ENCODE measurements at places on chromosomes 6 and 20.

GRCh38 chr20:9280666-9281065 is 211.8 kb downstream of the PLCB4 start:
- no peak for DNase-seq

GRCh38 chr20:36957875-36958667 is 6.6 kb upstream of the SAMHD1 start:
- no peak for DNase-seq

- peak; percentile 15 for DNase-seq
These were observed 382.4 kb upstream of the ADGRB3 start for GRCh38 chr6:68252632-68253031.

DNA sequence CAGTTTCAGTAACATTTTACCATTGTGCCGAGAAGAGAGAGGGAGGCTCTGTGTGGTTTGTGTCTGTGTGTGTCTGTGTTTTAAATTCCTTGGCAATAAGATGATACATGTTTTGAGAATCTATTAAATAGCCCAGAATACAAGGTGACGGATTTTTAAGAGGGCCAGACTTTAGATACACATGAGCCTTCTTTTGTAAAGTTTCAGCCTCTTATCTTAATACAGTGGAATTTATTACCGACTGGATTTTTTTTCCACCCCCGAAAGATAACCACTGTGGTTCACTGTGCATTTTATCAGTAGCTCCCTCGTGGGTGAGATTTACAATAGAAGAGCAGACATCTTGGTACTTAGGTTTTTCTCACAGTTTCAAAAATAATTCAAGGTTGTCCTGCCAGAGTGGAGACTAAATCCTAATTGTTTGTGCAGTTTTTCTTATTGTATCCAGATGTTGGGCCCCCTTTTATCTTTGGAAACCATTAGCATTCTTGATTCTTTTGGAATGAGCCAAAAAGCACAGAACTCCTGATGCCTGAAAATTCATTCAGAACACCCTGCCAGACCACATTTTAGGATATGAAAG is 49.9 kb downstream of the STK4 start:
- no peak for DNase-seq

DNA sequence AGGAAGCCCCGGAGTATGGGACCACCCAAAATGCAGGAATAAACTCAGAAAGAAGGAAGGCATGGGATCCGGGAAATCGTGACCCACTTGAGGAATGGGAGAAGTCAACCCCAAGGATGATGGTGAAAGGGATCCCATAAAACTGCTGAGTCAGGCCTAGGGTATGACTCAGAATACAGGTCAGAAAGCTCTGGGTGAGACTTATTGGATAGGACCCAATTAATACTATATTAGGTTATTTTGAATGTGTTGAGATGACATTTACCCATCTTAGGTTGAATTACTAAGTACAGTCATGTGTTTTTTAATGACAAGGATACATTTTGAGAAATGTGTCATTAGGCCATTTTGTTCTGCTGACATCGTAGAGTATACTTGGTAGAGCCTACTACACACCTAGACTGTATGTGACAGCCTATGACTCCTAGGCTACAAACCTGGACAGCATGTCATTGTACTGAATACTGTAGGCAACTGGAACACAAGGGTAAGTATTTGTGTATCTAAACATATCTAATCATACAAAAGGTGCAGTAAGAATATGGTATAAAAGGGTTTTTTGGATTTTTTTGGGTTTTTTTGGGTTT is 17.1 kb upstream of the HIVEP1 start:
- DNase-seq: no peak

DNA sequence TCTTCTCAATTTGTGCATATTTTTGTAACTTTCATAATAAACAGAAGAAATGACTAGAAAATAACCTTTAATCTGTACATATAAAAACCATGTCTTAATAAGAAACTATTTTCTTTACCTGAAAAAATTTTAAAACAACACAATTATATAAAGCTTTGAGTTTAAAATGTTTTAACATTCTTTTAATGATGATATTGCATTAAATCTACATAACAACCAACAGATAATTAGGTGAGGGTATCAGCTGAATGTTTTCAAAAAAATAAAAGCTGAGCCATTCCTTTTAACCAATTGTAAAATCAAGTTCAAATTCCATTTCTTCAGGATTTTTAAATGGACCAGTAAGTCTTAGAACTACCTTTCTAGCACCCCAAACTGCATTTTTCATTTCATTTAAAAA is 1185.0 kb upstream of the CITED2 start:
- DNase-seq: no peak

DNA sequence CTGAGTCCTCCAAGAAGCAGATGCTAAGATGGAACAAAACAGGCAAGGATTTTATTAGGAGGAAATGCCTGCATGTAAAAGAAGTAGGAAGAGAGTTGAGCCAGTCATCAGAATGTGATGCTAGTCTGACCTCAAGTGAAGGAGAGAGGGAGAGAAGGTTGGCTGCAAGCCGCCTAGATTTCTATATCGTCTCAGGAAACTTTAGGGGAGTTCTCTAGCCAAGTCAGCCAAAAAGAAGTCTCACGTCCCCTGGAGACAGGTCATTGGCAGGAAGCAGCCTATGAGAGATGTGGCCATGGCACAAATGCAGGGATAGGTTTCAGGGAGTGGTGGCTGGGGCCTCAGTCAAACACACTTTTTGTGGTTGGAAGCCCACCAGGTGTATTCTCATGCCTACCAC is 378.0 kb downstream of the CD109 start:
- DNase-seq: no peak

DNA sequence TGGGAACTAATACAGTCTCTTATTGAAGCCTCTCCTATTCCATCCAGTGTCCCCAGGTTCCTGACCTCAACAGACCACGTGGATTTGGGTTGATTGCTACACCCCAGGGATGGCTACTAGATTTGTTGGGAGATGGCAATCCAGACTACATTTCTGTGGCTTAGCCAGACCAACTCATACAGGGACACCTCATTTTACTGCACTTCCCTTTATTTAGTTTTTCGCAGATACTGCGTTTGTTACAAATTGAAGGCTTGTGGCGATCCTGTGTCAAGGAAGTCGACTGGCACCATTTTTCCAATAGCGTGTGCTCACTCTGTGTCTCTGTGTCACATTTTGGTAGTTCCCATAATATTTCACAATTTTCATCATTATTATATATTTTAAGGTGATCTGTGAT is 10.3 kb upstream of the MTRF1L start:
- DNase-seq: no peak

DNA sequence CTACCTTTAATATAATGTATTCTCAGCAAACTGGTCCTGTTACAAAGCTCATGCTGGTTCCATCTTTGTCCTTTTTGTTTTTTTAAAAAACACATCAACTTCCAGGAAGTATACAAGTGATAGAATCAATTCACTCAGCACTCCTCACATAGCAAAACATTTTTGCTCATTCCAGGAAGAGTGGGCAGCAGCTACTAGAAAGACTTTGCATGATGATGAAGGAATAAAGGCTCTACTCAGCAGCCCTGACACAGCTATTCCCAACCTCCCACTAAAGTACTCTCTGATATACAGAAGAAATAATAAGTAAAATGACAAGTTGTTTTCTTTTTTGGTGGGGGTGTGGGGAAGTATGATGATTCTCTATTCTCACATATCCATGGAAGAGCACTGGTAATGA is 61.2 kb downstream of the RGS17 start:
- no peak for DNase-seq

- no peak for DNase-seq
These were observed 14.3 kb downstream of the GRM4 start for GRCh38 chr6:34131326-34132290.

DNA sequence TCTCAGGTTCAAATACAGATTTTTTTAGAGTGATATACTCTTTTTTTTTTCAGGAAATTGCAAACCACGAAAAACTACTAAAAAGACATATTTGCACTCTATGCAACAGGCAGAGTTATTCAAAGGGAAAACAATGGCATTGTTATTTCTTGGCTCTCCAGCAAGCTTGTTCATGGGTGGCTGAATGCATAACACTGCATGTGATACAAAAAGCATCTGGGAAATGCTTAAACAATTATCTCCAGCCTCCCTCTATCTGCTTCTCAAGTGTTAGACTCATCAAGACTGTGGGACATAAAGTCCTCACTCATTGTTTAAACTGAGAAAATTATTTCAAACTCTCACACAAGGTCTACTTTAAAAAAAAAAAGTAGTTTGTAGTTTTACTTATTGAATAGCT is 7.3 kb upstream of the COL12A1 start:
- DNase-seq: no peak

GRCh38 chr6:168493976-168494375 is 53.0 kb downstream of the SMOC2 start:
- no peak for DNase-seq

DNA sequence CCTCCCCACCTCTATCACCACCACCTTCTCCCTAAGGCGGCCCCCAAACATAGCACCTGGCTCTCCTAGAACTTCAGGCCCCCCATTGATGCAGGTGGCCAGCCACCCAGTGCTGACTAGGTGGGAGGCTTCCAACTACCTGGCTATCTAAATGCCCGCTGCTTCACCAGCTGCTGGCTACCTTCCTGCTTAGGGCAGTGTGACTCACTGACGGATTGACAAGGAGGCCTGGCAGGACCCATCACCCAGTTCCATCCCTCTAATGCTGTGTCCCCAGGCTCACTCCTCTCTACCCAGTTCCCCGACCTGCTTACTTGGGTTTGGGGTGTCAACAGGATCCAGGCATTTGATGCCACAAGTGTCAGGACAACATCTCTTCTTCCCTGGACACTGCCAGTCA is 1.1 kb downstream of the SLPI start:
- no peak for DNase-seq

- no peak for DNase-seq
These were observed 250.7 kb upstream of the JARID2 start for GRCh38 chr6:14995208-14995607.

DNA sequence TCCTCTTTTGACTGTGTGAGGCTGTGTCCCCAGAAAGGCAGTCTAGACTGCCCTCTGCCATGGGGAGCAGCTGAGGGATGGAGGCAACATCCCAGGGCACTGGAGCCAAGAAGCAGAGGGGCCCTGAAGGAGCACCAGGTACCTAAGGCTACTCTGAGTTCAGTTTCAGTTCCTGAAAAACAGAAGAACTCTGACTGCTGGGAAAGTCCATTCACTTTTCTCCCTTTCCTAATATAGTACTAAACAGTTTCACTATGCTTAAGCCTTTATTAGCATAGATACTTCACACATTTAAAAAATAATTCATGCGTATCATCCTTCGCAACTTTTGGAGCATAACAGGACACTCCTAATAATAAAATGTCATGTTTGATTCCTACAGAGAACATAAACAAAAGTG is 130.0 kb downstream of the FOXC1 start:
- peak; percentile 80 for DNase-seq

DNA sequence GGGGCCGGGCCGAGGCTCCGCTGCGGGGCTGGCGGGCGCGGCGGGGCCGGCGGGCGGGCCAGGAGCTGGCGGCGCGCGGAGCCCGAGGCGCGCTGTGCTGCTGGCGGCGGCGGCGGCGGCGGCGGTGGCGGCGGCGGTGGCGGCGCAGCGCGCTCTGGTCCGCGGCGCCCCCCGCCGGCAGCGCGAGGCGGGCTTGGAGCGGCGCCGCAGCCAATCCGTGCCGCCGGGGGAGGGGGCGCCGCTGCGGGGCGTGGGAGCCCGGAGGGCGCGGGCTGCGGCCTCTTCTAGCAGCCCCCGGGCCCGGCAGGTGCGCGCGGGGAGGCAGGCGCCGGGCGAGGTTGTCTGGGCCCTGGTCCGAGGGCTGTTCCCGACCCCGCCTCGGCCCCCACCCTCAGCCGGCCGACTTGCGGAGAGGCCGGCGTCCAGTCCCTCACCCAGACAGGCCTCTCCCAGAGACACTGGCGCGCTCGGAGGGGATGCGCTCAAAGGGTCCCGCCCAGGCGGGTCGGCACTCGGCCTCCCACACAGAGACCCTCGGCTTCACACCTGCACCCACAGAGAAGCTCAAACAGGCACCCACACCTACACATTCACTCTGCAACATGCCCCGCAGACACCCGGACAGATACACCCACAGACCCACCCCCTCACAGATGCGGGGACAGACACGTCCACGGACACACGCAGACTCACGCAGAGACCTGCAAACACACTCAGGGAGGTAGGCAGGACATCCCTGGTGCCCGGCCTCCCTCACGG is at the start of gene RIMS4:
TSS of gene RIMS4 (minus strand) at position 156 of the 759 bp plus-strand sequence. CDS start 275 bp downstream, outside the sequence.
- DNase-seq: peak; percentile 63

- DNase-seq: no peak
These were observed 154.9 kb downstream of the FOXA2 start for GRCh38 chr20:22429175-22430153.

- no peak for DNase-seq
These were observed 24.7 kb downstream of the ZSCAN31 start for GRCh38 chr6:28311139-28311823.

DNA sequence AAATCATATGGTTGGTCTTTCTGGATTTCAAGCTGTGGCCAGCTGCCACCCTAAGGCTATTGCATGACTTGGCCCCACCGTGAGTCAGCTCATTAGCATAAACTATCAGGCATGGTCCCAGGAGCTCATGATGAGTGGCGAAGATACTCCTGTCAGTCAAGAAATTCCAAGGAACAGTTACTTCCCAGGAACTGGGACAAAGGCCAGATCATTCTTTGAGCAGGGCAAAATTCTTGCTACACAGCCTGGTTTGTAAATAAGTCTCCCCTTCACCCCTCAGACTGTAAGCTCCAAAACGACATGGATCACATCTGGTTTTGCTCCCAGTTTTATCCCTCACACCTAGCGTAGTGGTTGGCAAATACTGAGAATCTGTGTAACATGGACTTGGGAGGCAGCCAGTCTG is 33.0 kb upstream of the KIAA1586 start:
- DNase-seq: no peak

DNA sequence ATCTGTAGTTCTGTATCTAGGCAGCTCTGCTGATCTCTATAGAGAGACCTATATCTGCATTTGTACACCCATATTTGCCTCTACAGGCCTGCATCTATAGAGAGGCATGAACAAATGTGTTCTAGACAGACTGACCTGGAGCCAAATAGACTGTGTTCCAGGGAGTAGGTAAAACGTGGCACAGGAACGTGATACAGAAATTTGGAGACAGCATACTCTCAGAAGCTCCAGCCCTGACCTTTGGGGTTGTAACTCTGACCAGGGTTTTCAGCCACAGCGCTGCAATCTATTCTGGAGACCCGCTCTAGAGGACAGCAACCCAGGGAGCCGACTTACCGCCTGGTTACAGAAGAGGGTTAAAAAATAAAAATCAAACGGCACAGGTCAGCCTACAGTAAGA is 983 bp downstream of the RBBP9 start:
- DNase-seq: no peak

DNA sequence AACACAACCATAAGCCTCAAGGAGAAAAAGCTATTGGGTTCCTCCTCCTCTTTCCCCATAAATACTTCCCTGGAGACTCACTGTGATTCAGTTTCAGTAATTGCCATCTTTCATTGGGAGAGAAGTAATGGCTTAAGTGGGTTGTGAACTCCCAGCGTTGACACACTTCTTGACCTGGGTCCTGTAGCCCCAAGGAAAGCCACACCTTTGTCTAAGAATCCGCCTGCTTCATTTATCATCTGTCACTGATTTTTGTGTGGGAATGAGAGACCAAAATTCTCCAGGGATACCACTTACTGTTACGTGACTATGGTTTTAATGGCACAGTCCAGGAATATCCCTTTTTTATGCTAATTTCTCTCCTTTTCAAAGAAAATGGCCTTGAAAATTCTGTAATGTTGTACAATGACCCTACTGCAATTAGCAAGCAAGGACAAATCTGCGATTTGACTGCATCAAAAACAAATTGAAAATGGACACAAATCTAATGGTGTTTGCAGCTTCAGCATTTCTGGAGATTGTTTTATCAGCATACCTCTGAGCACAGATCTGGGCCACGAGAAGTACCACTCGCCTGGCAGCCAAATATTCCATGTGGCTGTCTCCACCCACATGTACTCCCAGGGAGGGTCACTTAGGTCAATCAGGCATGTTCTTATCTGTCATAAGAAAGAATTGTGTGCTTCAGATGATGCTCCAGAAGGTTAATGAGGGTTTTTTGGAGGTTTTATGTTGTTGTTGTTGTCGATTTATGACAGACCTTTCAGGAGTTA is 29.8 kb downstream of the DCBLD1 start:
- no peak for DNase-seq
